ENCODE measurements at places on chromosomes 6 and 20.

- no peak for DNase-seq
Observed at GRCh38 chr6:20572940-20573339, 38.7 kb downstream of the CDKAL1 start.

DNA sequence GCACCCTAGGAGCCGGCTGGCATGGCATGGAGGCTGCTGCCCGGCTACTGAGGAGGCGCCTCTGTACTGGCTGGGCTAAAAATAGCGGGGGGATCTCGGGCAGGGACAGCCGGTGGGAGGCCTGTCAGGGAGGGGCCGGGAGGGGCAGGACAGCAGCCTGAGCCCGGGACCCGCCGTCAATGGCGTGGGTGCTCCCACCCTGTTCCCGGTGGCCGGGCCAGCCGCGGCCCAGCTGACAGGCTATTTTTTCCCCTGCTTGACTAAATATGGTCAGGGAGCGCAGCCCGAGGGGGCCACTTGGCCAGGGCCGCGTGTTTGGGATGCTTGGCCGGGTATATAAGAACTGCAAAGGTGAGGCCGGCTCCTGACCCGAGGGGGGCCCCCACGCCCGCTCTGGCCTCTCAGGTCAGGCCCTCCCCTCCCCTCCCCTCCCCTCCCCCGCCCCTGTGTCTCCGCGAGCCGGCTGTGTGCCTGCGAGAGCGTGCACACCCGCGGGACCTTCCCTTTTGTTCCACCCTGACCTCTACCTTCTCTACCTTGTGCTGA, 74.4 kb upstream of the GATA5 start:
- no peak for DNase-seq

GRCh38 chr6:33828452-33828763, 24.6 kb upstream of the MLN start:
- DNase-seq = no peak

GRCh38 chr6:36823421-36824096, 15.7 kb downstream of the CPNE5 start:
- DNase-seq = no peak

DNA sequence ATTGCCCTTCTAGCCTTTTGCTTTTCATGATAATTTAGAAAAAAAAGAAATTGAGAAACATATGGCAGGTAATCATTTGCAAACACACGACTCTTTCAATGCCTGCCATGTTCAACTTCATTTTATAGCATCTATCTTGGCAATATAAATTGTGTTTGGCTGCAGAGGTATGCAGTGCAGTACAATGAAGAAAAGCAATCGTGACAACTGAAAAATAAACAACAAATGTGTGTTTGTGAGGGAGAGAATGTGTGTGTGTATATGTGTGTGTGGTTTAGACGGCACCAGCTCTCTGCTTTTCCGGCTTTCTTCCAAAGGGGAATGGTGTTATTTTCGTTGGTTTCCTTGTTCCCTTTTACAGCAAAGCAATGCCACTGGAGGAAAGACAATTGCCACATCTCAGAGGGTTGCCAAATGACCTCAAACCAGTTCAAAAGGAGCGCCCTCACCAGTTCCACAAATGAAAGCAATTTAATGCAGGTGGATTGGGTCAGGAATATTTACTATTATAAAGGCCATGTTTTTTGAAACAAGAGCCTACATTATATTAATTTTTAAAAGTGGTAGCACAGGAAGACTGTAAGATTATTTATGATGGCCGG, 587.2 kb downstream of the PRKN start:
- no peak for DNase-seq

GRCh38 chr6:167668019-167668753, 158.5 kb upstream of the AFDN start:
- DNase-seq = no peak

DNA sequence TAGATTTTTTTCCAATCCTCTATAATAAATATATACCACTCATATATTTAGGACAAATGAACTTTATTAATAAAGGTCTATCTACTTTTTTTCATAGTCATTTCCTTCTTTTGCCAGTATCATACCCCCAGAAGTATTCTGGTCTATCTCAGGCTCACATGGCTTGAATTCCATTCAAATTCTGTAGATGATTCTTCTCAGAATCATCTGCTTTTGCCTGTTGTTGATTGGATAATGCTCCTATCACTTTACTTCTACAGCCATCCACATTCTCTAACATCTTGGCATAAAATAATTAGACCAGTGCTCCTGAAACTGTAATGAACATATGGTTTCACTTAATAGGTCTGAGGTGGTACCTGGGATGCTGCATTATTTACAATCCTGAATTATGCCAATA, 121.2 kb downstream of the GFRAL start:
- DNase-seq = no peak

DNA sequence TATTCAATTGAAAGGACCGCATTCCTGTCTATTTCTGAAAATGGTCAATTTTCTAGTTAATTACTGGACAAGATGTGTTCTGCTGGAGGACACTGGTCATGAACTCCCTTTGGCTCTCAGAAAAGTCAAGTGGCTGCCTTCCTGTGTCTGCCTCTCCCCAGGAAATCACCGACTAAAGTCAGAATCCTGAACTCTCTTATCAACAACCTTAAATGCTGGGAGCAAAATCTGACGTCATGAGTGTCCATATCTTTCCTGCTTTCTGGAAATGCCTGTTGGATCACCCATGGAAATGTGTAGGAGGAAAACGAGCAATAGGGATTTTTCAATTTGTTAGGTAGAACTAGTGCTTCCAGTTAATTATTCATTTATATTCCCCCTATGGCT, 53.5 kb upstream of the PLCB1 start:
- no peak for DNase-seq

DNA sequence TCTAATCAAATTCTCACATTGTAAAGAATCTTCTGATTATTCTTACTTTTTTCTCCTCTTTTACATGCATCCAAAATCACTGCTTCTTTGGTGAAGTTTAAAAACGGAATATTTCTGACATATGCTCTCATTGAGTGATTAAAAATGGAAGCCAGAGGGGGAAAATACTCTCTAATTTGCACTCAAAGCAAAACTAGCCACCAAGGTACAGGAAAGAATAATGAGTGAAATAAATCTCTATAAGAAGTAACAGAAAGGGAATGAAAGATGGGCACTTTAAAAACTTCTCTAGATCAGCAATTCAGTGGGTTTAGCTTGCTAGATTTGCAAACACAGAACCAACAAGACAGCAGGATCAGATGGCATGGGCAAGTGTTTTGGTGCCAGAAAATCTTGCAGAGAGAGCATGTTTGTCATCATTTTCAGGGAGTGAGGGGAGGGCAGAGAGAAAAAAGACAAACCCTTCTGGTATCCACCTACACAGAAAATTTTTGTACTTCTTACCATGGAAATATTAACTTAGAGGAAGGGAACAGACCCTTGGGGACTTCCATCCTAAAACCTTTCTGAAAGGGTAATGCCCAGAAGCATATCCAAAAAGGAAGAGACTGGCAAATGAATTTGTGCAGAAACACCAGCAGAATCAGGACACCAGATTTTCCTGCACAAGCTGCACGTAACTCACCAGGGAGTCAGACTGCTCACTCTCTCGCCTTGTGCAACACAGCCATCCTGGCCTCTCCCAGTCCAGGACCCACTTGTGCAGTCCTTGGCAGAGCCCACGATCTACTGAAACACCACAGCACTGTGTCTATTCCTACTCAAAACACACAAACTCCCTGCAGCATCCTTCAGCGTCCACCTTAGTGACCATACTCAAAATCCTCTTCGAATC, 270.2 kb upstream of the PRDM1 start:
- DNase-seq = no peak

GRCh38 chr6:170524172-170524502, 29.0 kb downstream of the PSMB1 start:
- DNase-seq = no peak

DNA sequence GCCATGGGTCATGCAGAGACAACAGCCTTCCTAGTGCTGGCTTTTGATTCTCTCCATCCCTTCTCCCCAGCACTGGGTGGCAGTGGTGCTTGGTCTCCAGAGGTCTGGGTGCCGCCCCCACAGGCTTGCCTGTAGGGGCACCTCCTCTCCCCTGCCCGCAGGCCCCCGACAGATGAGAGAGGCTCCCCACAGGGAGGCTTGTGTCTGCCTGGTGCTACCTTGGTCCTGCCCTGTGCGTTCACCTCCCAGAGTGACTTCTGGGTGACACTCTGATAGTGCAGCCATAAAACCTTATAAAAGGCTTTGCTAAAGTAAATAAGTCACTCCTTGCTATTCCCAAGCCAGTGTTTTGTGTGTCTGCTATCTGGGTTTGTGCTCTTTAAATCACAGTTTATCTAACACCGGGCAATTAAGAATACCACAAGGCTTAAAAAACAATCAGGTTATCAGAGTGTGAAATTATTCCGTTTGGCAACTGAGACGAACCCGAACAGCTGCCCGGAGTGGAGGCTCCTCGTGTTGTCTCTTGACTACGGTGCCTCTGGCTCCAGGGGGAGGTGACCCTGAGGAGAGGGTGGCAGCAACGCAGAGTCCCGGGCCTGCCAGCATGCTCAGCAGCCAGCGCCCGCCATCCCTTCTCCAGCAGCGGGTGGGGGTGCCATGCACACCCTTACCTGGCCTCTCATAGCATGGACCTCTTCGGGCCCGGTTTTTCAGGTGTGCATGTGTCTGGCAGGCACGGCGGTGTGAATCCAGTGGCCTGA, 5.4 kb upstream of the C20orf204 start:
- no peak for DNase-seq

GRCh38 chr6:35014341-35014740, 125.3 kb downstream of the ANKS1A start:
- no peak for DNase-seq

- DNase-seq = no peak
Observed at GRCh38 chr6:48733581-48733980, 622.6 kb upstream of the PTCHD4 start.

DNA sequence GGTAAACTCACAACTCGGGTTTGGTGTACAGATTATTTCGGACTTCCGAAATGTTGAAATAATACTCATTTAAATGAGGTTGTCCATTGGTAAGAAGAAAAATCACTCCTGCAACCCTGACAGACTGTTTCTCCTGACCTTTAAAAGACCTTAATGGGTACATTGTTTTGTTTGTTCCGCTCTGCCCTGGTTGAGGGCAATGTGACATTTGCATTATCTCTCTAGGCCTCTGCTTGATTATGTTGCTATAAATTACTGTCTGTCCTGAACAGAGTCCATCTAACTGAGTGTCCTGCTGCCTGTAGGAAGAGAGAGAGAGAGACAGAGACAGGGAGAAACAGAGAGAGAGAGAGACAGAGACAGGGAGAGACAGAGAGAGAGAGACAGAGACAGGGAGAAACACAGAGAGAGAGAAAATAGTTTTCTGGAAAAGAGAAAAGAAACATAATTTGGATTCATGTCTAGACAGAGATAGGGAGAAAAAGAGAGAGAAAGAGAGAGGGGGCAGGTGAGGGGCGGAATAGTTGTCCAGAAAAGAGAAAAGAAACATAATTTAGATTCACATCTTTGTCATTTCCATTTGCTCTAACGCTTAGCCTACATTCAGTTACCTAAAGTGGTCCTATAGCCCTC, 83.2 kb downstream of the SHLD1 start:
- DNase-seq = no peak

DNA sequence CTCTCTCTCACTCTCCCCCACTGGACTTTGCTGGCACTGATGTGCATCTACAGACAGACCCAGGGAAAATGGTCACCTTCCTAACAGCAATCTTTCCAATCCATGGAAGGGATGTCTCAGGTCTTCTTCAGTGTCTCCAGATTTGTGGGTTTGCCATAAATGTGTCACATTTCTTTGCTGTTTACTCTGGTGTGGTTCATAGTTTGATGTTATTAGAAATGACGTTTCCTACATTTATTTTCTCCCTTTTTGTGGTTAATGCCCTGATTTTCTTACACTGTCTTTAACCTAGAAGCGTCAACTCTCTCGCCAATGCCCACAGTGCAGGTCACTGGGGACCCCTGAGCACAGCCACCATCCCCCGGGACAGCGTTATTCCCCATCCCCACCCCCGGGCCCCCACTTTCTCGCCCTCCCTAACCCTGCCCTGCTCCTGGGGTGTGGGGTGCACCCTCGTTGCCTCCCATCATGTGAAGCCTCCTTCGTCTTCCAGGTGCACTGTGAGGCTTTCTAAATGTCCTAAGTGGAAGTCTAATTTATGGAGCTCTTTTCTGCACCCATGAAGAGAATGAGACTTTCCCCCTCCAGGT, 86.5 kb downstream of the YTHDF1 start:
- DNase-seq = no peak

DNA sequence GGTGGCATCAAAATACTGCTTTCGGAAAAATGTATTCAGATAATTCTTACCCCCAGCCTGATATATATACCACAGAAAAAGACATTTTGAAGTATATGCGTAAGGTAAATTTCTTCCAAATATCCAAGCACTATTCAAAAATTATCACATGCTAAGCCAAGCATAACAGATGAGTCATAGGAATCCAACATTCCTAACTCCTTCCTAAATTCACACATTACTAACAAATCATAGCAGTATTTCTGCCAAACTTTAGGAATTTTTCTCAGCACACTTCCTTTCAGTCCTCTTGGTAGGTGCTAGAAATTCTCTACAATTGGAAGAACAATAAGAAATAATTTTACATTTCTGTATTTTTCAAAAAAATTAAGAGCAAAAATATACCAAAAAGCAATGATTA, 417.5 kb downstream of the EYS start:
- DNase-seq = no peak

GRCh38 chr6:135631821-135632220, 134.3 kb upstream of the AHI1 start:
- no peak for DNase-seq

- no peak for DNase-seq
Observed at GRCh38 chr20:10939331-10939941, 265.6 kb upstream of the JAG1 start.

- no peak for DNase-seq
Observed at GRCh38 chr6:73644030-73644429, 9.8 kb downstream of the SLC17A5 start.

- DNase-seq = no peak
Observed at GRCh38 chr6:38146021-38146733, 326.6 kb downstream of the ZFAND3 start.

DNA sequence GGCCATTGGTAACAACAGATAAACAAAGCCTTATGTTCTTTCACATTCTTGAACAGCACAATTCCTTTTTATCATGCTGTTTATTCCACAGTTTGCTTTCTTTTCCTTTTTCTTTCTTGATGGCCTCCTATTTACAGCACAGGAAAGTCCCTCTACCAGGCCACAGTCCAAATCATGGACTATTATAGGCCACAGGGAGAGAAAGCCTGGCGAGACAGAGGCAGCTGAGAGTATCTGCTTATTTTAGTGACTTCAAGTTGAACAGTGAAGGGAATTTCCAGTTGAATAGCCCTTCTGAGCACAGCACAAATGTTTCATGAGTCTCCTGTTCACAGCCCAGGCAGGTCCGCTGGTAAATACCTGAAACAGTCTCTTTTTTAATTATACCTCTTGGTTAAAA, 263.7 kb upstream of the ARID1B start:
- DNase-seq = no peak

- DNase-seq = no peak
Observed at GRCh38 chr20:61977419-61977786, 88.3 kb downstream of the TAF4 start.

- no peak for DNase-seq
Observed at GRCh38 chr6:36329798-36330291, 6.8 kb downstream of the BNIP5 start.

DNA sequence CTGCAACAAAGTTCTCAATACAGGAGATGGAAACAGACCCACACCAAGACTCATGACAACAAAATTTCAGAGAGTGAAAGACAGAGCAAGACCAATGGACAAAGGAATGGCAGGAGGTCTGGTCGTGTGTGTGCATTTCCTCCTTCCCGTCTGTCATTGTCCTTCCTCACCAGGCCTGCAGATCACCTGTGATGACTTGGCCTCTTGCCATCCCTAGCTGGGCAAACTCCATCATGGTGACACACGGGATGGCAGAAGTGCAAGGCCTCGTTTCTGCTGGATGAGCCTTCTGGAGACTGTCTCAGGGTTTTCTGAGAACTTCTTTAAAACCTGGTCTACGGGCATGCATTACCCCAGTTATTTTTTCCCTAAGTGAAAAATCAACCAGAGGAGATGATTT, 49.2 kb downstream of the RPP21 start:
- no peak for DNase-seq
